ENCODE measurements at places on chromosomes 5 and 9.

- DNase-seq, result no peak
These were observed 1.8 kb upstream of the ADAMTS13 start for GRCh38 chr9:133420392-133420827.

- peak; percentile 13 for DNase-seq
These were observed 79.5 kb downstream of the SREK1 start for GRCh38 chr5:66223637-66224036.

GRCh38 chr5:34563269-34563668 lies 92.9 kb upstream of the RAI14 start:
- no peak for DNase-seq

DNA sequence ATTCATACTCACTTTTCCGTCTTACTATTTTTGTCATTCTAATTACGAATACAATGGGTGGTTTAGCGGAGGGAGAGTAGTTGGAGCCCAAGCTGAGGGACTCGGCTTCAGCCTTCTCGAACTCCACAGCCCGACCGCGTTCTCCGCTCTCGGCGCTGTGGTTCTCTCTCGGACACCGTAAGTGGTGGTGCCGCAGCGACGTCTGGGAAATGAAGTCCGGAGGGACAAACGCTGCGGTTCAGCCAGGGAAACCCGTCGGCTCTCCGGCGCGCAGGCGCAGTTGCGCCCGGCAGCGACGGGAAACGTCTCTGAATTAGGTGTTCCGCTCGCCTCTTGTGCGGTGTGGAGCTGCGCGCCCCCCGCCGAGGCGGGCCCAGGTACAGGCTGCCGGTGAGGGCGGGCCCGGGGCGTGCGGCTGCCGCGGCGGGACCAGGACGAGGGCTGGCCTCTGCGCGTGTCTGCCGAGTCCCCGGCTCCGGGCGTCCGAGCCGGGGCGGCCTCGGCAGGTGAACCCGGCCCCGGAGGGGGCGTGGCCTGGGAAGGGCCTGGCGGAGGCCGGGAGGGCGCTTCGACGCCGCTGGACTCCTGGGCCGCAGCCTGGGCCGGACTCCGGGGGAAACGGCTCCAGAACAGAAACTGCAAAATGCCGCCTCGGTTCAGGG lies at the start of gene ZNF879:
ZNF879 (plus strand) TSS at position 277 of the 662 bp plus-strand sequence. CDS start 1,201 bp downstream, outside the sequence.
- peak; percentile 95 for DNase-seq

DNA sequence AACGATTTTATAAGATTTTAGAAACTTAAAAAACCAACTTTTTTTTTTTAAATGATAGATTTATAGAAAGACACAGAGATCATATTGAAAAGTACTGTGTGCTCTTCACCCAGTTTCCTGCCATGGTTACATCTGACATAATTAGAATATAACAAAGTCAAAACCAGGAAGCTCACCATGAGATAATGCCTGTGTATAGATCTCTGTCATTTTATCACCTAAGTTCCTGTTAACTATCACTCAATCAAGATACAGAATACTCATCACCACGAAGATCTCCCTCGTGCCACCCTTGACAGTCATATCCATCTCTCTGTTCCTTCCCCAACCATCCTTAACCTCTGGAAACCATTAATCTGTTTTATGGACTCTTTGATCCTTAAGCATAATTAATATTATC lies 39.1 kb downstream of the POC5 start:
- DNase-seq, result no peak

DNA sequence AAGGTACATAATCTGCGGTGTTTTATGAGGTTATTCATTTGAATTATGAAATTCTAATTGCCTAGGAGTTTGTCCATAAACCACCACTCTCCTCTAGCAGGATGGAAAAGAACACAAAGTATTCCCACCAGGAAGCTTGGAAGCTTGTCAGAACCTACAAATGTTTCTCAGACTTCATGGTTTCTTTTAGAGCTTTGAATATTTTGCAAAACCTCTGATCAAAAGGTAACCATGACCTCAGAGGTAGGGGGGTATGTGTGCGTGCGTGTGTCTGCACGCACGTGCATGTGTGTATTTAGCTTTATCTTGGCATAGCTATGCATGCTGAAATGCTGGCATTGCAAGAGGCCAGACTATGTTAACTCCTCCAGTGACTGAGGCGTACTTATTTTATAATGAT lies 847.0 kb downstream of the TLE1 start:
- DNase-seq, result peak; percentile 7
